Upper lobe of left lung (tissue), 6 donors: ENCODE measurements at places on chromosomes 1 and 21.

- DNase-seq = no peak
Measured at GRCh38 chr1:172661107-172661506, 2.2 kb downstream of the FASLG start.

- DNase-seq = no peak
Measured at GRCh38 chr1:116111524-116112021, 374 bp downstream of the MAB21L3 start.

- no peak for DNase-seq
Measured at GRCh38 chr1:1759456-1760344, 18.6 kb downstream of the NADK start.

- no peak for DNase-seq
Measured at GRCh38 chr1:199551967-199552565, 475.4 kb upstream of the NR5A2 start.

DNA sequence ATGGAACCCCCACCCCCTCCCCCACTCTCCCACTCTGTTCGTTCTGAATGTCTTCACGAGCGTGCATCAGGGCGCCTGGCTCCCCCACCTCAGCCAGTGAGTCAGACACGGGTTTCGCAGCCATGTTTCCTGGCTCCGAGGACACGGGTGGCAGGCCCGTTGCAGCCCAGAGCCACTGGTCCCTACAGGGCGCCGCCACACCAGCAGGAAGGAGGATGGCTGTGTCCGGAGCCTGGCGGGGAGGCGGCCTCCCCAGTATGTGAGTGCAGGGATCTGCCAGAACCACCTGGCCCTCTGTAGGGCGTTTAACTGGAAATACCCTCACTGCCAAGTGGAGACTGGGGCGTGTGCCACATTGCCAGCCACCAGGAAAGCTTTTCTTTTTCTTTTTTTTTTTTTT is 18.5 kb downstream of the CSTB start:
- DNase-seq = peak; percentile 72

DNA sequence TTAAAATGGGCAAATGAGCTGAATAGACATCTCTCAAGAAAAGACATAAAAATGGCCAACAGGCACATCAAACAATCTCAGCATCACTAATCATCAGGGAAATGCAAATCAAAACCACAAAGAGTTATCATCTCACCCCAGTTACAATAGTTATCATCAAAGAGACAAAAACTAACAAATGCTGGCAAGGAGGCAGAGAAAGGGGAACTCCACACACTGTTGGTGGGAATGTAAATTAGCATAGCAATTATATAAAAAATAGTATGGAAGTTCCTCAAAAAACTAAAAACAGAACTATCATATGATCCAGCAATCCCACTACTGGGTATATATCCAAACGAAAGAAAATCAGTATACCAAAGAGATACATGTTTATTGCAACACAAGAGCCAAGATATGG is 68.7 kb downstream of the DENND1B start:
- no peak for DNase-seq

GRCh38 chr1:94783342-94784189 is 36.6 kb upstream of the SLC44A3 start:
- DNase-seq = peak; percentile 86

- no peak for DNase-seq
Measured at GRCh38 chr1:93029317-93029716, 49.8 kb upstream of the MTF2 start.

DNA sequence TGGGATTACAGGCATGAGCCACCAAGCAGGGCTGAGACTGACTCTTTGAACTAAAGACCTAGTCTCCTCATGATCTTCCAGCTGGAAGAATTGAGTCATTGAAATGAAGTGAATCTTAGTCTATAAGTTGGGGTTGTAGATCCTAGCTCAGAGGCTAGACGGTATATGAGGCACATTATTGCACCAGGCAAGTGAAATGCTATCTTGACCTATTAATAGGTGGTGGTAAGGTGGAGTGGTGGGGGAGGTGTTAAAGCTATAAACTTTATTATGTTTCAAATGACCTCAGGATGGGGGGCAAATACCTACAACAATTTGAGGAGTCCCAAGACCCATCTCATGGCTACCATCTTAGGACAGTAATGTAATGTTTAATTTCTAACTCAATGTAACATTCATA is 36.8 kb upstream of the SLC16A1 start:
- DNase-seq = no peak

- no peak for DNase-seq
Measured at GRCh38 chr1:37841652-37842051, 17.7 kb downstream of the MTF1 start.

- DNase-seq = no peak
Measured at GRCh38 chr1:84060781-84061180, 61.8 kb upstream of the TTLL7 start.

DNA sequence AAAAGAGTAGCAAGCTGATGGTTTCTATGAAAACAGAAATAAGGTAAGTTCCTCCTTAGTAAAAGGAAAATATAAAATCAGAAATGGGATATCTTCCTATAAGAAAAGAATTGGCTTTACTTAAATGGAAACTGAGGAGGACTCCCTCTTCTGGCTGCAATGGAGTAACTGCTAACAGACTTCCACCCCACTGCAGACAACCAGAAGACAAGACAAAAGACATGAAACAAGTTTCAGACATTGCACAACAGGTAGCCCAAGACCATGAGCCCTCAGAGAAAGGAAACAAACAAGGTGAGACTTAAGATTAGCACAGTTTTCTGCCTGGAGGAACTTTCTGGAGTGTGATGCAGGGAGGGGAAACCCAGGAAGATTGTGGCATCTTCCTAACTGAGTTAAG is 17.0 kb upstream of the OLFML2B start:
- no peak for DNase-seq

DNA sequence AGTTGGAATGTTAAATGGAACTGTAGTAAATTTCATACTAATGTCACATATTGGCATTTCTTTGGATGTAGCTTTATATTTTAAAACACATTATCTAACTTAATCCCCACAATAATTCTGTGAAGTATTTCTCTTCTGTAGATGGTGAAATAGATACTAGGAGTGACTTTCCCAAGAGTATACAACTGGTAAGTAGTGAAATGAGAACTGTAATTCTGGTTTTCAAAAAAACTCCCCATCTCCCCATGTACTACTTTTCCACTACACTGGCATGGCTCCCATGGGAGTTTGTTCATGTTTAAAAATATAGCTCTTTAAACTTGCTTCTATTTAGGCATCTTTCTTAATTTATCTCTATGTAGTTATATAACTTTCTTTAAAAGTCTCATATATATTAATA is 10.2 kb downstream of the CHML start:
- DNase-seq = no peak

- no peak for DNase-seq
Measured at GRCh38 chr21:39441502-39442475, 3.8 kb downstream of the LCA5L start.

GRCh38 chr1:29298246-29298645 is 61.9 kb downstream of the PTPRU start:
- DNase-seq = no peak

- no peak for DNase-seq
Measured at GRCh38 chr1:236870721-236871120, 75.6 kb downstream of the MTR start.

DNA sequence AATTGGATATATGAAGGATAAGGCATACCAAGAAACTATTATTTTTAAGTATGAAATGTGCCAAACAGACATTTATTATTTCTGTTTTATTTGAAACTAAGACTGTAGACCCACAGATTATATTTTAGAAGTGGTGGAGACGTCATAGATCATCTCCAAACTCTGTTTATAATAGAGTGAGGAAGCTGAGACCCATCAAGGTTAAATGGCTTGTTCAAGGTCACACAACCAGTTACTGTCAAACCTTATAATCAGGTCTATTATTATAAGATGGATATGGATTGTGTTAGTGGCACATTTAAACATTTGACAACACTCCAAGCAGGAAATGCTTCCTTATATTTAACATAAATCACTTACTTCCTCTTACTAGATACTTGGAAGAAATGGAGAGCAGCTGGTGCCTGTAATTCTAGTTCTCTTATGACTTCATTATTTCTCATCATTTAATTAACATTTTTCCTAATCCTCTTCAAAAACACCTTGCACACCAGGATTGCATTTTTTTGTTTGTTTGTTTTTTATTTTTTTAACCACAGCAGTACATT is 117.0 kb downstream of the NEK7 start:
- no peak for DNase-seq

DNA sequence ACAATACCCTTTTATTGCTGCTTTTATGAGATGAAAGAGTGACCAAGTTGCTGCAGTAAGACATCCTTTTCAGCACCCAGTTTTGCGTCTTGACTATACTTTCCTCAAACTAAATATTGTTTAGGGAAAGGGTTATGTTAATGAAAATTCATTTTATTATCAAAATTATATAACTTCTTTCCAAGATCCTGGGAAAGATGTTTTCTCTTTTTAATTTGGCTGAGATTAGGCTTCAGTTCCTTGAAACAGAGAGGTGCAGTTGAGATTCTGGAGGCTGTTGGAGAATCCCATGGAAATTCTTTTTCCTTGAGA is 91.6 kb upstream of the KCNA3 start:
- DNase-seq = no peak

DNA sequence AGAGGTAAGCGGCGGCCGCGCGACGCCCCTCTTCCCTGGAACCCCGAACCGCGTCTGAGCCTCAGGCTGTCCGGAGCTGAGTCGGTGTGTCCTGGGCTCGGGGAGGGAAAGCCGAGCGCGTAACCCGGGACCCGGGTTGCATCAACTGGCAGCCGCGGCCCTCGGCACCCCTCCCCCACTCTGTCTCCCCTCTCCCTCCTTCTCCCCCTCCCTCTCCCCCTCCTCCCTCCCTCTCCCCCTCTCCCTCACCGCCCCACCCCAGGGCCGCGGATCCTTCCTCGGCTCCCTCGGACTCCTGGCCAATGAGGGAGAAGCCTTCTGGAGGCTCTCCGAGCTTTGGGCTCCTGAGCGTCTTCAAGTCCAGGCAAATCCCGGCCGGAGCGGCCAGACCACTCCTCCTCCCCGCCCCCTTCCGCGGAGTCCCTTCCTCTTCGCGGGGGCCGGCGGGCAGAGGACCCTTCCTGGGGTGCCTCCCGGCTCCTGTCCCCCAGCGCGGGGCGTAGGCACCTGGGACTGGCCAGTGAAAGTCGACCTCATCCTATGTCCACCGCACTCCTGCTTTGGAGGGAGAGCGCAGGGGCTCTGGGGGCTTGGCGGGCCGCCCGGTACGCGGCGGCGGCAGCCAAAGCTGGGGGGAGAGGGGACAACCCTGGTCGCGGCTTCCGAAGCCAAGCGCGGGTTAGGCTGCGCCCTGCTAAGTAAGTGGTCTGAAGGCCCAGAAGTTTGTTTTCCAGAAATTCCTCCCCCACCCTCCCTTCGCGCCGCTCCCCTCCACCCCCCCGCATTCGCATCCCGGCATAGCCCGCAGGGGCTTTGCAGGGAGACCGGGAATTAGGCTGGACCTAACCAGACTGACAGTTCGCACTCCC is 850 bp downstream of the SESN2 start:
- DNase-seq = peak; percentile 89

DNA sequence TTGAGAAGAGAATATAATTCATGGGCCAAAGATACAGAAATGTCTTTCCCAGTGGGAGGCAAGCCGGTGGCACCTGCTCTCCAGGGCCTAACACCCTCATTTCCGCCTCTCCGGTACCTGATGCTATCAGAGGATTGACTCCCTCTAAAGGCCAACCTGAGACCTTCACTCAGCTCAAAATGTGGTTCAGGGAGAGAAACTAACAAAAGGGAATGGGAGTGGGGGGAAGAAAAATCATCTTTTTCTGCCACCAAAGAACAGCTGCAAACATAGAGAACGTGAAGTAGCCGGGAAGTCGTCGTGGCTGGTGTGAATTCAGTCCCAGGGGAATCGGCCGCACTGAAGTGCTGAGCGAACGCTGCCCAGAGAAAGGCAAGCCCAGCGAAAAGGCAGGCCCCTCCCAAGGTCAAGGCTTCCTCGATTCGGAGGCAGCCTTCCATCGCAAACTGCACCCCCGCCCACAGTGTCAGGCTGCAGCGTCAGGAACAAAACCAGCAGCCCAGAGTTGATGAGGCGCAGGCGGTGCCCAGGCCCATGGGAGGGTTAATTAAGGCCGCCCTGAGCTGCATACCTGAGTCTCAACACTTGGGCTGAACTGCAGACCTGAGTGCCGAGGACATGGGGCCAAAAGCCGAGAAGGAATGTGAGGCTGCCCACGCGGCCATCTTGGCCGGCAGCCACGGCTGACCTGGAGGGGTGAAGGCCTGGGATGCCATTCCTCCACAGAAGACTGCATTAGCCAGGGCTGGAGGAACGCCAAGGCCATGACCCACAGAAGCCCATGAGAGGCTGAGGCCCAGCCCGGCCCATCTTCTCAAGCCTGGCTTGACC is 160.2 kb downstream of the PSMG1 start:
- peak; percentile 69 for DNase-seq

DNA sequence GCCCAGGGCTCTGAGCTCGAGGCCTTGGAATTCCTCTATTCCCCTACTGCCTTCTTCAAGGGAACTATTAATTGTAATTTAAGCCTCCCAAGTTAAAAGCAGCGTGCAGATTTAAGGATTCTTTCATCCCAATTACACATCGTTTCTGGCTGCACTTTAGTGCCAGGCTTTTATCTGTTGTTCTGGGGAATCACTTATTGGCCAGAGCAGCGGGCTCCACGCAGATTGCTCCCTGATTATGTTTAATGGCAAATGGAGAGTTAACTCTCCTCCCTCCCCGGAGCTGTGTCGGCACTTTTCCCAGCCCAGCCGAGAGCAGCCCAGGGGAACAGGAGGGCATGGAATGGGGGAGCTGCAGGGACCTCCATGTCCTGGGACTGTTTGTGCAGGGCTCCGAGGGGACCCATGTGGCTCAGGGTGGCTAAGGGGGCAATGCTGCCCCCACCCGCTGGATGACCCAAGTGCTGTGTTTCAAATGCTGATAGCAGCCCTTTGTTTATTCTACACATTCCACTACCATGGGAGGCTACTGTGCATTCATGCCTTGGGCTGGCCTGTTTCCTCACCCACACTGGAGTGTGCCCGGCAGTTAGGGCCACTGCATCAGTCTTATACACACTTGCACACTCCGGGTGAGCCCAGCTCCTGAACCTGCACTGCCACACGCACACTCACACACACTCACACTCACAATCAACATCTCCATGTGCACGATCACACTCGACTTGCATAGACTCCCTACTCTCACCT is 93.3 kb upstream of the POU3F1 start:
- no peak for DNase-seq
